NCI-H1930 (cell line): ENCODE measurements at places on chromosomes 6 and 20.

DNA sequence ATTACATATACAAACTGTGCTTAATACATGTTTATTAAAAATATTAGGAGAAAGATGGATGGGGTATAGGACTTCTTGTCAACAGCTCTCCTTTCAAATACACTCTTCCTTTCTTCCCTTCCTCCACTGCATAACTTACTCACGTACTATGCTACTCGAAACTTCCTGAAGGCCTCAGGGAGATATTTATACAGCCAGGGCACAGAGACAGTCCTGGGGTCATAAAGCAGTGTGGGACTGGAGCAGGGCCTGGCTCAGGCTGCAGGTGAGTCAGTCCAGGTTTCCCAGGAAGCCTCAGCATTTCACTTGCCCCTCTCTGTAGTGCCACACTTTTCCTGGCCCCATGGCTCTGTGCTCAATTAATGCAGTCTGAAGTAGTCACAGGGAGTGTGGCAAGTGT, 157.0 kb downstream of the UBE3D start:
- DNase-seq: no peak

DNA sequence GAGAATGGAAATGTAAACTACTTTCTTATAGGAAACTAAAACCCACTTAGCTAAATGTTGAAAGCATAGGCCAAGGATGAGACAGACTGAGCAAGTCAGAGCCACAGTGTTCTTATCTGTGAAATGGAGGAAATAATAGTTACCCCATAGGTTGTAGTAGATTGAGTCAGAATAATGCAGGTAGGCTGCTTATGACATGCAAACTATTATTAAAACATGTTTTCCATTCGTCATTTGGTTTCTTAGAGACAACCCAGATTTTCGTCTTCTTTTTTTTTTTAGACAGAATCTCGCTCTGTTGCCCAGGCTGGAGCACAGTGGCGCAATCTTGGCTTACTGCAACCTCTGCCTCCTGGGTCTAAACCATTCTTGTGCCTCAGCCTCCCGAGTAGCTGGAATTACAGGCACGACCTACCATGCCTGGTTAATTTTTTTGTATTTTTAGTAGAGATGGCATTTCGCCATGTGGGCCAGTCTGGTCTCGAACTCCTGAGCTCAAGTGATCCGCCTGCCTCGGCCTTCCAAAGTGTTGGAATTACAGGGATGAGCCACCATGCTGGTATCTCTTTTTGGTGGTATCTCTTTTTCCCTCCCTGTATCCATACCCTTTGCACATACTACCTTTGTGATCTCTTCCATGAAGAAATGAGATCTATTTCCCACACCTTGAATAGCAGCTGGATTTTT, 196.5 kb upstream of the ZNF217 start:
- DNase-seq: no peak

GRCh38 chr6:129947797-129948196, 70.6 kb upstream of the L3MBTL3 start:
- no peak for DNase-seq

DNA sequence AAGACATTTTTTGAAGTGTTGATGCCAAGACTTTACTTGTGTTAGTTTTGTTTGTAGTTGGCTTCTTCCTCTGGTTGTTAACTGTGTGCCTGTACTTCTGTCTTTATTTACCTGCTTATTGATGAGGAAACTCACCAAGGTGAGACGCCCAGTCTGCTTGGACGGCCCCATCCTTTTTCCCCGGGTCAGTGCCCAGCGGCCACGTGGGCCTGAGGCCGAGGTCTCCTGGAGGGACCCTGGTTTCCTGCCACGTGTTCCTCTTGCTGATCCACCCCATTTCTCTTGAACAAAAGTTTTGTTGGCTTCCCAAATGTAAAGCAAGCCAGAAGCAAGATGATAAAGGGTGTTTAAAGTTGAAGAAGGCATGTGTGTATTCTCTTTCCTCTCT, 24.8 kb downstream of the DUSP22 start:
- DNase-seq: no peak

DNA sequence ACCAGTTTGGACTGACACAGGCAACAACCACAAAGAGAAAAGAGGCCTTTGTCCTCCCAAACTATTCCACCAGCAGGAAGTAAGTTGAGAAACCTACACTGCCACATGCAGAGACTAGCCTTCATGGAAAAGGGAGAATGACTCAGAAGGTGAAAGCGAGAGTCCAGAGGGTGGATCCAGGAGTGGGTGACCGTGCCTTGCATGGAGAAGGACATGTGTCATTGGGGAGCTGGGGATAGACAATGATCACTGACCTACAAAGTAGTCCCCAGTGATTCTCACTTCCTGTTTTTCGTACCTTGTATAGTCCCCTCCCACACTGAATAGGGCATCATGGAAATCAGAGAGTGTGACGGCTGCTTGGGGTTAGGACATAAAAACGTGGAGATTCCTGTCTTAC, 91.9 kb downstream of the MYLK4 start:
- DNase-seq: no peak

DNA sequence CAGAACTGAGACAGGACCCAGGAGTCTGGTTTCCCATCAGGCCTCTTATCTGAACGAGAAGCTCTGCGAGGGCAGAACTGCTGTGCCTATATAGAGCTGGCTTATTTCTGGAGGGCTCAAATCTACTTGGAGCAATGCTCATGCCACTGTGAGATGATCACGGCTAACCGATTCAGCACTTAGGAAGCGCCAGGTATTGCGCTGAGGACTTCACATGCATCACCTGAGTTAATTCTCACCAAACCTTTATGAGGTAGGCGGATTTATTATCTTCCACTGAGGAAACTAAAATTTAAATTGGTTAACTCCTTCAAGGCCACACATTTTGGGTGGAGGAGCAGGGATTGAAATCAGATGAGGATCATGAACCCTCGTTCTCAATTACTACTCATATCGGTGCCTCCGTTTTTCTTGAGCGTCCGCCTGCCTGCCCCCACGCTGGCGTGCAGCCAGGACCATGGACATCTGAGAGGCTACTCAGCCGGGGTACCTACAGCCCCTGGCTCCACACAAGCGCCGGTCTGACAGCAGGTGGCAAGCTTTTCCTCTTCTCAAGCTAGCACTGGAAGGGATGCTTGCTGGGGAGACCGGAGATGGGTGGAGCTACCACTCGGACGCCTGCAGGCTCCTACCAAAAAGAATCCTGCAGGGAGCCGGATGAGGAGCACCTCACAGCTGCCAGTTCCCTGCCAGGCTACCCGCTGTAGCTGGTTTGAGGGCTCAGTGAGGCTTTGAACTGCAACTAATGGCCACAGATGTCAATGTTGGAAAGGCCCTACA, 1.0 kb upstream of the PCIF1 start:
- DNase-seq: peak; percentile 68

DNA sequence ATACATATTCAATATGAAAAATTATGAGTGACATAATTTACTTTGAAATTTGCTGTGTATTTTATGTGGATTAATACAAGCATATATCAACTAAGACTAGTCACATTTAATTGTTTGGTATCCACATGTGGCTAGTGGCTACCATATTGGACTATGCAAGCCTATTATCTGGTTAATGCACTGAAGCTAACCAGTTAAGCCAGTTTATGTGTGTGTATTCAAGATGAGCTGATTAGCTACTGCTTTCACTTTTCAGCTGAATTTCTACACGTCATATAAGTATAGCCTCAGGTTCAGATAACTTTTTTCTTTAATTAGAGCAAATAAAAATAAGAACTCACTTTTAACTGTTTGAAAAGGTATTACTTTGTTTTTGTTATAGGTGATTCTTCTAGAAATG, 903.7 kb downstream of the TFAP2A start:
- no peak for DNase-seq

DNA sequence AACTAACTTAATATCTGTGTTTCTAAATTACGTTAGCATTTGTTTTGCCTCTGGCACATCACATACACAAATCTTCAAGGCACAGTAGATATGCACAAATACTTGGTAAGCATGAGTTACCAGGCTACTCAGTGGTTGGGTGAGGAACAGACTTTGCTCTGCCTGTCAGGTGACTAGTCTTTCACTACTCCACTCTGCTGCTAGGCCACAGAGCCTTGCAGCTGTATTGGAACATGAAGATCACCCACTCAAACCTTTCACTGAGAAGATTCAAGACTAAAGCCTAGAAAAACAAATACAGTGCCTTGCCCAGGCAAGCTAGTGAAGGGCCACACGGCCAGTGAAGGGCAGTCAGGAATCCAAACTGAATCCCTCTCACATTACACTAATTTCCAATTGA, 47.0 kb downstream of the DTNBP1 start:
- DNase-seq: no peak

DNA sequence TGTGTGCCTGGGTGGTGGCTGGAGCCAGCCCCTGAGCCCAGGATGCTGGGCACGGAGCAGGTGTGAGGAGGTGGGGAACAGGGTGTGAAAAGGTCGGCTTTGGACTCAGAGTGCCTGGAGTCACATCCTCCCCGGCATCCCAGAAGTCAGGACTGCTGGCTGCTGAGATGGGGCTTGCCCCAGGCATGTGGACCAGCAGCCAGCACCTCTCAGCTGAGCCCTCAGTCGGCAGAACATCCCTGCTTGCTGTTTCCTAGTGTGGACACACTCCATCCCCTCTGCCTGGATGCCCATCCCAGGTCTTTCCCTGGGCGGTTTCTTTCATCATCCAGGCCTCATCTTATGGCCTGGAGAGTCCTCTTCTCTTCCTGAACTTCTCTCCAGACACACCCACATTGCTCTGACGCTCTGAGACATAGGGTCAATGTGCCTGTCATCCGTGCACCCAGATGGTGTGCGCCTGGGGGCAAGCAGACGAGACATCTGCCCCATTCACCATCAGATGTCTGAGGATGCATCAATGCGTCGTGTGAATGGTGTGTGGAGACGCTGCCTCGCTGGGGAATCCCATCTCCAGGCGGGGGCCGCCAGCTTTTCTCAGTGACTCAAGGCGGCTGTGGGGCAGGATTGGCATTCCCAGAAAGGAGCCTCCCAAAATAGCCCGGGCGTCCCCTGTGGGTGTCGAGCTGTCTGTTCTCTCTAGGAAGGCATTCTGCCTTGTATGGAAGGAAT, 104.2 kb downstream of the SYCP2 start:
- no peak for DNase-seq

GRCh38 chr6:126210398-126211075, 129.4 kb upstream of the CENPW start:
- DNase-seq: no peak

GRCh38 chr6:72559555-72559954, 62.3 kb upstream of the KCNQ5 start:
- no peak for DNase-seq

- peak; percentile 40 for DNase-seq
These were observed 6.8 kb downstream of the MKKS start for GRCh38 chr20:10427060-10427692.

DNA sequence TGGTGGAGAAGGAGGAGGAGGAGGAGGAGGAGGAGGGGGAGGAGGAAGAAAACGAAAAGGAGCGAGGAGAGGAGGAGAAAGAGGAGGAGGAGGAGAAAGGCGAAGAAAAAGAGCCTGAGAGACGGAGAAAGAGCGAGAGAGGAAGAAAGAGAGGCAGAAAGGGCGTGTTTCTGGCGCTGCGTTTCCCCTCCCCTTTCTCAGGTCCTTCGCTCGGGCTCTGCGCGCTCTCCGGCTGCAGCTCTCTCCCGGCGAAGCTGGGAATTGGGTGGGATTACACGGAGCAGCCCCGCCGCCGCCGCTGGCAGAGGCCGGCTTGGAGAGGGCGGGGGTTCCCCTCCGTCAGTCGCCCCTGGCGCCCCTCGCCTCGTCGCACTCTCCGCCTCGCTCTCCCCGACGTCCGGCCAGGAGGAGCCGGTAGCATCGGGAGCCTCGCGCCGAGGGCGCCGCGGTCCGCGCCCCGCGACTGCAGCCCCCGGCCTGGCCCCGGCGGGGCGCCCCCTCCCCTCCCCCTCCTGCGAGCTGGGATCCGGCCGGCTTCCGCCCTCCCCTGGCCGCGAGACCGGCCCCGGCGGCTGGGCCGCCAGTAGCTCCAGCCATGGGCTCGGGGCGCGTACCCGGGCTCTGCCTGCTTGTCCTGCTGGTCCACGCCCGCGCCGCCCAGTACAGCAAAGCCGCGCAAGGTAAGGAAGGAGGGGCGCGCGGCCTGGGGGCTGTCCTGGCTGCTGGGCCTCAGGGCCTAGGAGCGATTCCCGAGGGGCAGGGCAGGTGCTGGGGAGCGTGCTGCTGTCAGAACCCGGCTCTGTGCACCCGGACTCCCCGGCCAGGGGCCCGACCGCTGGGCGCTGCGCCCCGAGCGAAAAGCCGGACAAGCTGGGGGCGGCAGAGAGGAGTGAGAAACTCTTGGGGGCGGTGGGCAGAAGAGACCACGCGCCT, at the start of gene SCUBE3:
SCUBE3 (plus strand) TSS at position 133 of the 933 bp plus-strand sequence; CDS start at position 596, 463 bp downstream.
- peak; percentile 12 for DNase-seq

DNA sequence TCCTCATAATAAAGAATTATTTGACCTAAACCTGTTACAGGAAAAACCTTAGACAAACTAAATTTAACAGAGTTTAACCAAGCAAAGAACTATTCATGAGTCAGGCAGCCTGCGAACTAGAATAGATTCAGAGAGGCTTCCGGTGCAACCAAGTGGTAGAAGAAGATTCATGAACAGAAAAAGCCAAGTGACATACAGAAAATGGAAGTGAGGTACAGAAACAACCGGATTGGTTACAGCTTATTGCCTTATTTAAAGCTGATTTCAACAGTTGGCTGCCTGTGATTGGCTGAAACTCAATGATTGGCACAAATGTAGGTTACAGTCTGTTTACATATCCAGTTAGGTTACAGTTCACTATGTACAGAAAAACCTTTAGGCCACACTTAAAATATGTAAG, 10.1 kb downstream of the PPP1R3G start:
- no peak for DNase-seq

DNA sequence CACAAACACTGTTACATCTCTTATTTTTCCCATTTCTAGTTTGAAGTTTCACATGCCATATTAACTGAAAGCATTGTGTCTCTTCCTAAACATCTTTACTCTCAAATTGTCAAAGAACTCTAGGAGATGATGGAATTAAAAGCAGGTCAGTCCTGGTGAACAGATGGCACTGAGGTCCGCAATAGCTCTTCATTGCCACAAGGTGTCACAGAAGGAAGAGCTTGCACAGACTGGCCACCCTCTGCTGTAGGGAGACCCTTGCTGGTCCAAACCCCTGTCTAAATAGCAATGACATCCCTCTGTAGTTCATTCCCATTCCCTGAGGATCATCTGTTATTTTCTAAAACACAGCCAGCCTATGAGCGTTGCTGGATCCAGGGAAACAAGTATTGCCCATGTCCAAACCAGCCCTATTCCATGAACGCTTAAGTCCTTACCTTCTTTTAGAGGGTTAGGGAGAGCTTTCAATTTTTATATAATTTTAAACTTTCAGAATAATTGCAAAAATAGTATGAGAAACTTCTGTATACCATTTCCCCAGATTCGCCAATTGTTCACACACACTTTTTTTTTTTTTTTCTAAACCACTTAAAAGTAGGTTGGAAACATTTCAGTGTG, 10.1 kb upstream of the HDAC2 start:
- DNase-seq: no peak

- no peak for DNase-seq
These were observed 162.2 kb downstream of the TBXT start for GRCh38 chr6:166005401-166005943.

GRCh38 chr6:54366667-54367327, 58.6 kb downstream of the TINAG start:
- no peak for DNase-seq

- DNase-seq: no peak
These were observed 304.6 kb upstream of the ZFP64 start for GRCh38 chr20:52496191-52496590.

- no peak for DNase-seq
These were observed 121.2 kb downstream of the INSM1 start for GRCh38 chr20:20489054-20489453.
